ENCODE measurements at places on chromosomes 2 and 18.

DNA sequence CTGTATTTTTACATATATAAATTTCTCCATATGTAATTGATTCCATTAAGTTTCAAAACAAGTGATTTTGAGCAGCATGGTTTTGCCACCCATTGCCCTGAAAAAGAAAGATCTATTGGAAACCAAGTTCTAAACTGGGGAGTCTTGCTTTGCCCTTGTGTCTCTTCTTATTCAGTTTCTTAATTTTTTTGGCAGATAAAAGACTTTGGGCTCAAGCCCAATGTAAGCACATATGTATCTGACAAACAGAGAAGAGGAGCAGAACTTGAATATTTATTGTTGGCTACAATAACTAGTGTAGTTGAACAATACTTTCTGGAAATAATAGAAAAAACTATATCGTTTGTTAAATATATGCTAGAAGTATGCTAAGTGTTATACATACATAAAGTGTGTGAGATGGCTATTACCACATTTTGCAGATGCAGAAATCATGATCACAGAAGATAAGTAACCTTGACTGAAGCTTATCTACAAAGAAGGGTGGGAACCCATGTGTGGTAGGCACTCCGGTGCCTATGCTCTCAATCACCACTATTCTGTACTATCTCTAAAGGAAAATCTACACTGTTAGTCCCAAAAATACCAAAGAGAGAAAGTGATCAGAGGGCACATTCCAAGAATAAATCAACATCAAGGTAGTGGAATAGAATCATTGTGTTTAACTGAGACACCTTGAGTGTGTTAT lies 109.1 kb downstream of the PLA2R1 start:
- no peak for DNase-seq

- no peak for DNase-seq
Measured at GRCh38 chr2:51918113-51918512, 886.2 kb upstream of the NRXN1 start.

GRCh38 chr2:177234267-177234666 lies 21.7 kb downstream of the HNRNPA3 start:
- no peak for DNase-seq

GRCh38 chr2:15058015-15058720 lies 425.7 kb downstream of the LRATD1 start:
- DNase-seq: no peak

- peak; percentile 10 for DNase-seq
Measured at GRCh38 chr2:190996338-190996946, 17.5 kb downstream of the STAT1 start.

DNA sequence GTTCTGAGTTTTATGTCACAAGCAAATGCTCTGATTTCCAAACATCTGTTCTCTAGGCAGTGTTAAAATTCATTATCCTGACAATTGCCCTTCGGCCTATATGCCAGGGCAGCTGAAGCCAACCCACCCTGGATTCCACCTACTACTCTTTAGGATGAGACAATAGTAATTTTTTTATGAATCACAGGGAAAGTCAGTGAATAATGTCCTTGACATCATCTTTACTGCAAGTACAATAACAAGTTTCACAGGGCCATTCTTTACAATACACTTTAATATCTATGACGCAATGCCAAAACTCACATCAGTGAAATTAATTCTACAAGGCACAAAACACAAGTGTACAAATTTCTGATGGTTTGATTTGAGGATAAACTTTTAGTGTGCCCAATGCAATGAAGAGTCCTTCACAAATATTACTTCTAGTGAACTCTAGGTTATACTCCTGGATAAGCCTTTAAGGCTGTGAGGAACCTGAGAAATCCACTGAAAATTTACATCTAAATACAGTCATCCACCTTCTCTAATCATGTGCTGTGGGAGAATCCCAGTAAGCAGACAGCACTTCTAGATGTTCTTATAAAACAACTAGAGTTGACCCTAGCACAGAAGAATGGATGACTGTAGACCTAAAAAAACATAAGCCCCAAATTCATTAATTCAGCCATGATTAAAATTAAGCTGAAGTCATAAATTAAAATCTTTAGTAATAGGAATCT lies 77.3 kb upstream of the CTLA4 start:
- DNase-seq: no peak

DNA sequence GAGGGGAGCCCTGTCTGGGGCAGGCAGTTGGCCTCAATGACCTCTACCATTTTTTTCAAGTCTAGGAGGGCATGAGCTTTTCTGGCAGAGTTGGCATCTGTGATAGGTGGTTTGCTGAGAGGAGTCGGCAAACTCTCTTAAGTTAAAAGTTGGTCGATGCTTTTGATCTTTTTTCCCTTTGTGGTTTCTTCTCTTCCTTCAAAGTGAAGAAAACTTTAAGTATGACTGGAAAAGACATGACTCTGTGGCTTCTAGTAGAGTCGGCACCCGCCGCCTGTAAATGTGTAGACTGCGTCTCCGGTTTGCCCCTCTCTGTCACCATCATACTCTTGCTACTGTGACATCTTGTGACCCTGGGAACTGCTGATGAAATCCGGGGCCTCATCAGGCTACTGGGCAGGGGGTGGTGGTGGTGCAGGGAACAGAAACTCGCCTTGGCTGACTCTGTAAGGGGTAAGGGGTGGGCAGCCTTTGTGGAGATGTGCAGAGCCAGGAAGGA lies 21.1 kb downstream of the INPP5D start:
- no peak for DNase-seq

- no peak for DNase-seq
Measured at GRCh38 chr18:13380691-13381070, 162.1 kb downstream of the LDLRAD4 start.

DNA sequence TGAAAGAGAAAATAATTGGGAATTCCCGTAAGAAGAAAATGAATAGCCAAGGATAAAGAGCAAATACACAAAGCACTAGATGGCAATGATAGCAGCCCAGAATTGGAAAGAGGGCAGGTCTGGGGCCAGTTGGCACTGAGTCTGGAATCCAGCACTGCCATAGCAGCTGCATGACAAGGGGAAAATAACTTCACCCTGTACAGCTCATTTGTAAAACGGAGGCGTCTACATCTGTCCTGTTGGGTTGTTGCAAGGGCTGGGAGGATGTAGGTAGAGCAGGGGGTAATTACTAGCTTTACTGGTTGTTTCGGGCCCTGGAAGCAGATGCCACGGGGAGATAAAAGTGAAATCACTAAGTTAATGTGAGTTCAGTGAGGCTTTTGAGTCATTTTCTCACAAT lies 110.0 kb upstream of the RASGRP3 start:
- no peak for DNase-seq

GRCh38 chr2:173962031-173962430 lies 3.1 kb downstream of the SP3 start:
- no peak for DNase-seq

- DNase-seq: no peak
Measured at GRCh38 chr2:113061896-113062770, 3.1 kb downstream of the IL36RN start.

- no peak for DNase-seq
Measured at GRCh38 chr2:237159006-237159911, 73.6 kb downstream of the COPS8 start.

GRCh38 chr2:109409321-109410038 lies 204.3 kb downstream of the SEPTIN10 start:
- DNase-seq: no peak

- no peak for DNase-seq
Measured at GRCh38 chr18:69945220-69946114, 2.2 kb downstream of the CD226 start.

DNA sequence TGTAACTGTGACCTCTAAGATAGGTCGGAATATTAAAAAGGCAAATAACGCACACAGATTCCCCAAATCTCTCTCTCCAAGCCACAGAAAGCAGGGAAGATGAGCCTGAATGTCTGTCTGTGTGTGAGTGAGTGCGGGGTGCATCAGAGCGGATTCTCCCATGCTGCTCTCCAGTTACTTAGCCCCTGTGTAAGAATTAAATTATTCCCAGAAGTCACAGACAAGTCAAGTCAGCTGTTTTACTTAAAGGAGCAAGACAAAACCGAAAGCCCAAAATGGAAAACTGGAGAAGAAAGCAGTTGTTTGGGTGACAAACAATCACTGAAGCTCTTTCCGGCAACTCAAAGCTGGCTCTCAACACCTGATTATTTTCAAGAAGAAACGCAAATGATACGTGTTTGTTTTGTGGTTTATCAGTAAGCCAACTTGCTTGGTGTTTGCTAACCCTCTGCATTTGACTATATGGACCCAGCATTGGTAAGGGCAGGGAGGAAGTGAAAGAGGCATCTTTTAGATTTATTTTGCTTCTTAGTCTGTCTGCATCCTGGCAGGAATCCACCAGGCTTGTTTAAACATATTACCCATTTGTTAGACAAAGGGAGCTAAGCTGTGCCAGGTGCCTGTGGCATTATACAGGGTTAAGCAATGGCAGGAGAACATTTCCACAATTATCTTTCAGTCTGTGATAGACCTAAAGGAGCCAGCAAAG lies 121.5 kb upstream of the CREB1 start:
- peak; percentile 76 for DNase-seq

GRCh38 chr18:7740821-7741220 lies 173.7 kb downstream of the PTPRM start:
- no peak for DNase-seq

GRCh38 chr2:234099266-234099665 lies 48.8 kb downstream of the SPP2 start:
- no peak for DNase-seq

GRCh38 chr18:61697306-61697909 lies 195.4 kb downstream of the RNF152 start:
- no peak for DNase-seq

DNA sequence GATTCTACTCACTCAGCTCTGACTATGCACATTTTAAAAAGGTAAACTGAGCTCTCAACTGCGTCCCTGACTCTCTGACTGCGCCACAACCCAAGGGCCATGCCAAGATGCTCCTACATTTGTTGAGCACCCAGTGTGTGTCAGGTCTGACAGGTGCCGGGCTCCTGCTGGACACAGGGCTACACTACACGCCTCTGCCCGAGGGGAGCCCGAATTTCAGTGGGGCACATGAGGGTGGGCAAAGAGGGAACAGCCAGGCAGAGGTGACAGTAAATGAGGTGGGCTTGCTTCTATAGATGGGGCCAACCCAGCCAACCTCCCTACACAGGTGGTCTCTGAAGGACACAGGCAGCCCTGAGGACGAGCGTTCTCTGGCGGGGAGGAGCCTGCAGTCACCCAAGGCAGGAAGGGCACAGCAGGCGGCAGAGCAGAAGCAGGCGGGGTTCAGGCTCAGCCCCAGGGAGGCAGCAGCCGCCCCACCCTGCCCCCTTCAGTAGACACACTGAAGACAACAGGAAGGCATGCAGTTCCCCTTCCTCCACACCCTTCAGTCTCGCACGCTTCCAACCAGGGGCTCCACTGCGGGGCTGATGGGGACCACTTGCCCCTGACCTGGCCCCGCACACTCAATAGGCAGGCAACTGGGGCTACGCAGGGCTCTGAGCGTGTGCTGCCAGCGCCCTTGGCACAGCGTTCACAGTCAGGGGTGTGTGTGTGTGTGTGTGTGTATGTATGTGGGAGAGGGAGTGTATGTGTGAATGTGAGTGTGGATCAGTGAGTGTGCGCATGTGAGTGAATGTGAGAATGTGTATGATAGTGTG lies 98.4 kb downstream of the UXS1 start:
- no peak for DNase-seq

DNA sequence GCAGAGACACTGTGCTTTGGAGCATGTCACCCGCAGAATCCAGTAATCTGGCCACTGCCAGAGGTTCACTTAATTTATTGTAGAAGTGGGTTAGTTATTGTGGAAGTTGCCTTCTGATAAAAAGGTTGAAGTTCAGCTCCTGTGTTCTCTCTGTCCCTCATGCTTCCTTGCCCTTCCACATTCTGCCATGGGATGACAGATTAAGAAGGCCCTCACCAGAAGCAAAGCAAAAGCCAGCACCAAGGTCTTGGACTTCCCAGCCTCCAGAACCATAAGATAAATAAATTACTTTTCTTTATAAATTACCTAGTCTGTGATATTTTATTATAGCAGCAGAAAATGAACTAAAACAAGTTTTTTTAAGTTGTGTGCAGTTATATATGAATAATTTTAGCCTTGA lies 145.0 kb upstream of the SH3BP4 start:
- DNase-seq: no peak
